Small intestine (tissue), 16 donors: ENCODE measurements at places on chromosomes 7 and 10.

GRCh38 chr10:78531088-78531487 is 497.4 kb downstream of the RPS24 start:
- no peaks in the 10 kb centered on the region for H3K36me3 ChIP-seq
- no peak for DNase-seq
- H3K27me3 ChIP-seq = no peaks in the 10 kb centered on the region
- H3K4me1 ChIP-seq = no peaks in the 10 kb centered on the region

GRCh38 chr7:16422103-16422435 is 731 bp upstream of the CRPPA start:
- H3K36me3 ChIP-seq = no peaks in the 10 kb centered on the region
- no peak overlapping the region for H3K4me3 ChIP-seq
- H3K27ac ChIP-seq = no peak overlapping the region
- DNase-seq = no peak
- H3K27me3 ChIP-seq = no peaks in the 10 kb centered on the region

- no peak for DNase-seq
- H3K27me3 ChIP-seq = no peaks in the 10 kb centered on the region
- H3K36me3 ChIP-seq = no peaks in the 10 kb centered on the region
- no peak overlapping the region for H3K27ac ChIP-seq
- no peak overlapping the region for H3K4me3 ChIP-seq
- no peaks in the 10 kb centered on the region for H3K4me1 ChIP-seq
These were observed 580.5 kb downstream of the INHBA start for GRCh38 chr7:41122256-41122987.

- H3K27me3 ChIP-seq = peaks cover 7% of the 10 kb centered on the region
- H3K27ac ChIP-seq = no peak overlapping the region
- H3K4me3 ChIP-seq = no peak overlapping the region
- DNase-seq = no peak
These were observed 146.1 kb upstream of the FRMD4A start for GRCh38 chr10:14476641-14477407.

DNA sequence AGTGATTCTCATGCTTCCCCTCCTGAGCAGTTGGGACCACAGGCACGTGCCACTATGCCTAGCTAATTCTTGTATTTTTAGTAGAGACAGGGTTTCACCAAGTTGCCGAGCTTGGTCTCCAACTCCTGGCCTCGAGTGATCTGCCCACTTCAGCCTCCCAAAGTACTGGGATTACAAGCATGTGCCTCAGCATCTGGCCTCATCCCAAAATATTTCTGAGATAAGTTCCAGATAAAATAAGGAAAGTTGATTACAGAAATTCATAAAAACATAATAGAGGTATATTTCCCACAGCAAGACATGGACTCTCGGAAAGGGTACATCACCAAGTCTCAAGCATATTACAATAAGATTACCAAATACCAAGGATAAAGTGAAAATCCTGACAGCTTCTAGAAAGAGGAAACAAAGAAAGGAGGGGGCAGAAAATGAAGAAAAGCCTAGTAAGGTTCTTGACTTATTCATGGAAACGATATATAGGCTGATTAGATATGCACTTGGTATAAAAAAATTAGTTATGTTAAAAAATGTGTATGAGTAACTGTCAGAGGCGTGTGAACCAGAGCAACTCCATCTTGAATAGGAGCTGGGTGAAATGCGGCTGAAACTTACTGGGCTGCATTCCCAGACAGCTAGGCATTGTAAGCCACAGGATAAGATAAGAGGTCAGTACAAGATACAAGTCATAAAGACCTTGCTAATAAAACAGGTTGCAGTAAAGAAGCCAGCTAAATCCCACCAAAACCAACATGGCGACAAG is 35.0 kb downstream of the IQUB start:
- H3K27ac ChIP-seq = no peak overlapping the region
- no peak overlapping the region for H3K4me3 ChIP-seq
- no peaks in the 10 kb centered on the region for H3K27me3 ChIP-seq
- no peaks in the 10 kb centered on the region for H3K36me3 ChIP-seq
- H3K4me1 ChIP-seq = no peaks in the 10 kb centered on the region

DNA sequence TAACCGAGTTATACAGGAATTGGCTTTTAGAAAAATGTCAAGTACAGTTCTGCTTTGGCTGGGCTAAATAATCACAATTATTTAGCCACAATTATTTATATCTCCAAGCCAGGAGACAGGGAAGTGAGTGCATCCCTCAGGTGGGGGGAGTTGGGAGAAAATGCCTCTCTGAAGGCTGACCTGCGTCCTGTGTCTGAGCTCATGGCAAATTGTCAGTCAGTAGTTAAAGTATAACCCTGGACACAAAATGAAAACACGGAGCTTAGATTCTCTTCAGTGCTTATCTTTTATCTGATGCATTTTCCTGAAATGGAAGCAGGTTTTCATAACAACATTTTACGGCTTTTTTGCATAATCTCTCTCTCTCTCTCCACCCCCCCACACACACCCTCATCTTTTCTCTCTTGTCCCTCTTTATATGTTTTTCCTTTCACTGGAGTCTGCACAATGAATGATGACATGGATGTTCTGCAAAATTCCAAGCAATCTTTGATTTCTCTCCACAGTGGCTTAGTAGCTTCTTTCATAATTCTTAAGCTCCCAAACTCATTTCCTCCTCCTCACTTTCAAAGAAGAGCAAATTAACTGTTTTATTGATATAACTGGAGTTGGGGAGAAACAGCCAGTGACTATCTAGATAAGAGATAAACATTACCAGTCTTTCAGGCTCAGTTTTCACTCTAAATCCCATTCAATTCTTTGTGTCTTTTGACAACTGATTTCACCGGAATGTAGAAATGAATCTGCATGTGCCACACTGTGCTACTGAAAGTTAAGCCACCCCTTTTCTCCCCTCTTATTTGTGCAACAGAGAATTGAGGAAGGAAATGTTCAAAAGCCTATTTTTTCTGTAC is 521.4 kb upstream of the GHITM start:
- H3K27ac ChIP-seq = no peak overlapping the region
- H3K4me1 ChIP-seq = no peaks in the 10 kb centered on the region
- DNase-seq = no peak
- no peaks in the 10 kb centered on the region for H3K27me3 ChIP-seq
- no peak overlapping the region for H3K4me3 ChIP-seq
